ENCODE measurements at places on chromosomes 3 and 15.

GRCh38 chr15:56654624-56655023, 78.7 kb downstream of the ZNF280D start:
- no peak for DNase-seq

DNA sequence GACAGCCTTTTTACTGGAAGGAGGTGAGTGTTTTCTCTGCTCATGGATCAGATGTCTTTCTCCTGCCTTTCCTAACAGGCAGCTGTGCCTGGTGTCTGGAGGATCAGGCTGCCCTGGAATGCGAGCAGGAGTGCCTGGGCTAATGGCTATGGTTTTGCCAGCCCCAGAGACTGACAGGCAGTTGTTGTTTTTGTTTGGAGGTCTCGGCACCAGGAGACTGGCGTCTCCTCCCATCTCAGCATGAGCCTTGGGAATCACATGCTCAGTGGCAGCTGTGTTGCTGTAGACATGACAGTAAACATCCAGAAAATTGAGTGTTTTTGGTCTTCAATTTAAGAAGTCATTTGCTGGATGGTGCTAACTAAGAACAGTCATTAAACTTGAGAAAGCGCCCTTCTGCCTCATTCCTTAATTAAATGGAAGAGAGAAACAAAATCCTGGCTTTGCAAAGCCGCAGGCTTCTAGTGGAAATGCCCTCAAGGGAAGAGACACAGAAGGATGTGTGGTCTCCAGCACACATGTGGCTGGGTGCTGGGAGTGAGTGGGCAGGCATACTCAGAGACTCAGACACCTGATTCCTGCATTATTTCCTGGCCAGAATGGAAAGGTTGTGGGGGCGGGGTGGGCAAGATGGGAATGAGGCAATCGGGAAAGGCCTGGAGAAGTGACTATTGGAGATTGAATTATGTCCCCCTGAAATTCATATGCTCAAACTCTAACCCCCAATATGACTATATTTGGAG, 97.0 kb upstream of the NMNAT3 start:
- DNase-seq, result no peak

GRCh38 chr15:66496951-66497501, 536 bp downstream of the SNAPC5 start:
- no peak for DNase-seq

DNA sequence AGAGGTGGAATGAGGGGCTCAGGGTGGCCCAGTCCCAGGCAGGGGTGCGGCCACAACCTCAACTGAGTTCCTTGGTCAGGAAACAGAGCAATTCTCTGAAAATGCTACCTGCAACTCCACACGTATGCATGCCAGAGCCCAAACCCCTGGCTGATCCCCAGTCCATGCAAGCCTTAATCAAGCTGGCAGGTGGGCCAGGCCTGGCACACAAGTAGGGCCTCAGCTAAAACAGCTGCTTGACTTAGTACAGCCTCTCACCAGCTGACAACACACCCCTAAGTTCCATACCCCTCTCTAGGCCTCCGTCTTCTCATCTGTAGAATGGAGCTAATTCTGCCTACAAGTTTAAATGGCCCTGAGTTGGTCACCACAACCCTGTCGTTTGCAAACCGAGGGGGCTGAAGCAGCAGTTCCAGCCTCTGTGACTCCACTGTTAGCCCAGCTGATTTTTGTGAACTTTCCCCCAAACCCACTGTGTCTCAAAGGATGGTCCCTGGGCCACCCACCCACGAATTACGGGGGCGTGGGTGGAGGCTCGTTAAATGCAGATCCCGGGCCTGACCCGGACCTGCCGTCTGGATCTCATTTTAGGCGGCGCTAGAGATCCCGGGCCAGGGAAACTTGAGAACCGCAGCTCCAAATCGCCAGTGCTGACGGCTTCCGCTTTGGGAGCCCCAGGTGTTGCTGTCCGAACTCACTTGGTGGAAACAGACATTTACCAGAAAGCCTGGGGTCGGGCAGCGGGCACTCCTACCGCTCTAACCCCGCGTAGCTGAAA, 927 bp downstream of the CHDH start:
- no peak for DNase-seq

DNA sequence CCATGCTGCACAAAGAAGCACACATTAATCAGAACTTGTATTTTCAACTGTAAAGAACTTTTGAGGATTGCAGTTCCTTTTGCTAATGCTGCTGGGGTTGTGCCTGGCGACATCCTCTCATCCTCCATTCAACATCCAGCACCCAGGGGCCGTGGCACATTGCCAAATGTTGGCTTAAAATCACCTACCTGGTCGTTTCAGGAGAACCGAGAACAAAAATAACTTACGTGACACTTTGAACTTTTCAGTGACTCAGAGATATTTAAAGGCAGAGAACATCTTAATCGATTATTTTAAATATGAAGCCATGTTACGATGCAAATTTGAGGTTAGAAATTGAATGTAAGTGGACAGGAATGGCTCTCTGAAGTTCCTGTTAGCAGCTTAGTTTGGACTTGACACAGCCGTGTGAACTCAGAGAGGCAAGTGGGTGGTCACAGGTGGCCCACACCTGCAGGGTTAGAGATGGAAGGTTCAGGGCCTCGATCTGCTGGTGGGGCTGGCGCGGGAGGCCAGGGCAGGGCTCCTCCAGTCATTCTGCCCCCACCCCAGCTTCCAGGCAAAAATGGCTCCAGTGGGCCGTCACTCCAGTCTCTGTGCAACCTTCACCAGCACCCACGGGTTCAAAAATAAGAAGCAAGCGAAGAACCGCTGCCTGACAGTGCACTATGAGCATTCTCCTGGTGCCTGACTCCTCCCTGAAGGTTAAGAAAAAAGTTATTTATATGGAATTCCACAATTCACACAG, 12.2 kb downstream of the LRRK1 start:
- DNase-seq, result no peak
